Effector memory CD4-positive, alpha-beta T cell (primary cell): ENCODE measurements at places on chromosomes 2 and 18.

- DNase-seq, result no peak
Observed at GRCh38 chr2:124025171-124025580, at the start of gene CNTNAP5. TSS of gene CNTNAP5 (plus strand) at chr2:124025287. CDS start at chr2:124025651, 364 bp downstream.

DNA sequence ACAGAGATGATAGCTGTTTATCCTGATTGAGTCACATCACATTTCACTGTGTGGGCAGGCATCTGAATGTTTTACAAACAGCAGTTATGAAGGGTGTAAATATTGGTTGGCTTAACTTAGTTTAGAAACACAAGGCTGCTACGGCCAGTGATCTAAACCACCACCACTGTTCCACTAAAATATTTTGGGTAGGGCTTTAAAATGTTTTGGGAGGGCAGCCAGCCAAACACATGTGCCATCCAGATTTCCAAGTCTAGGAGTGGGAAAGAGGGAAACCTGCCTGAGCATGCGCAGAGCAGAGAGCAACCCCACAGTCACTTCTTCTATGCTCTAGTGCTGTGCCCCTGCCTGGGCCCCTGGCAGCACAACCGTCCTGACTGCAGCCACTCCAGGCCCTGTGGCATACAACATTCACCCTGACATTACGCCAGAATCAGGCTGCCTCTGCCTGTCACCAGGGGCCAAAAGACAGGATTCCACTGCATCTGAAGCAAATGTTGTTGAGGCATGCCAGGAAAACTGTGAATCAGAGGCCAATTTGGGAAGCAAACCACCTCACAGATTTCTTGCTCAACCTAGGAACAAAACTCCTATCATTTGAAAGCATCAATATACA, 74.8 kb upstream of the COL5A2 start:
- DNase-seq, result no peak

DNA sequence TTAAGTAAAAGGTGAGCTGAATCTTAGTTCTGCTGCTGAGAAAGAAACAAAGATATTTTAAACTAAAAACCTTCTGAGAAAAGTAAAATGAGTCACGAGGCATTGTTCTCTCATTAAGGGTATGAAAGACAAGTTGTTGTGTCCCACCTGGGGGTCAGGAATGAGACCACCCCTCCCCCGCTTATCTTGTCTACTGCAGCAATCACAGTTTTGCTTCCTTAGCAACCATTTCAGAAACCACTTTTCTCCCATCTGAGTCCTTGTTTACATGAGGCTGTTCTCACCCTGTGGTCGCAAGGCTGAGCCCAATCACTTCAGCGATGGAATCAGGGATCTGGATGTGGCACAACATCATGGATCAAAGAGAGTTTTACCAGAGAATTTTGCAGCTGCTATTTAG, 377.6 kb upstream of the NETO1 start:
- no peak for DNase-seq

DNA sequence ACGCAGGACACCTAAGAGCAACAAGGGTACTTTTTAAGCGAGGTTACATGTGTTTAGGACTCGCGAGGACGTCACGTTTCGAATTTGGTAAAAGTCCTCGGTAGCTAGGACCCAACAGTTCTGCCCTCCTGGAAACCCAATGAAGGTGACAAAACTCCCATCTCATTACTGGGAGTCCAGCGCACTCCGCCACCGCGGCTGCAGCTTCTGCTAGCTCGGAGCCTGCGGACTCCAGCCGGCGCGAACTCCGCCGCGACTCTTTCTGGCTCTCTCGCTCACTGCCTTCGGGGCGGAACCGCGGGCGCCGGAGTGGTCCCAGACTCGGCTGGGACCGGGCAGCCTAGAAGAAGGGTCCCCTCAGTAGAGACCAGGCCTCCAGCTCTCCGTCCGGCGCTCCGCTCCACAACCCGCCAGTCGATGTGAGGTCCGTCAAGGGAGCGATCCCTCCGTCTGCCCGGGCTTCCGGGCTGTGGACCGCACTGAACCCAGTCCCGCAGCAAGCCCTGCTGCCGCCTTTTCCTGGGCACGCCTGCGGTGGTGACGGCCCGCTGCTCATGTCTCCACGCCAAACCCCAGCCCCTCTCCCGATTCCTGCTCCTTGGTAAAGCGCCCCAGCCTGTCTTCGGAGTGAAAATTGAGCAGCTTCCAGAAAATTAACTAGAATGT, 3.0 kb upstream of the OSR1 start:
- no peak for DNase-seq

GRCh38 chr2:170502361-170503130, 212.6 kb upstream of the SP5 start:
- DNase-seq, result no peak

DNA sequence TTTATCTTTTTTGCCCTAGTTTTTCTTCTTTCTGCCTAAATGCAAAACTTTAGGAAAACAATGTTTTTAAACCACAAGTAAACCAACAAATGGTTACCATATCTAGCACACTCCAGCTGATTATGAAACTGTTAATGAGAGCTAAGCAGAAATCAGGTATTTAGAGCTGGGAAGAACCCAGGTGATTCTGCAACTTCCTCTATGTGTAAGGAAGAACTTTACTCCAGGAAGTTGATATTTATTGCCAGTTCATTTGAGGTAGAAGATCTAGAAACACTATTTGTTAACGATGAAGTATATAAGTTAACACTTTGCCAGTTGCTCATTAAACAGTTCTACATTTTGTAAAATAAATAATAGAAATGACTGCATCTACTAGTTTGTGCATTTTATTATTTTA, 409.7 kb downstream of the XIRP2 start:
- DNase-seq, result no peak

GRCh38 chr2:238487652-238488346, 61.1 kb downstream of the ASB1 start:
- no peak for DNase-seq

DNA sequence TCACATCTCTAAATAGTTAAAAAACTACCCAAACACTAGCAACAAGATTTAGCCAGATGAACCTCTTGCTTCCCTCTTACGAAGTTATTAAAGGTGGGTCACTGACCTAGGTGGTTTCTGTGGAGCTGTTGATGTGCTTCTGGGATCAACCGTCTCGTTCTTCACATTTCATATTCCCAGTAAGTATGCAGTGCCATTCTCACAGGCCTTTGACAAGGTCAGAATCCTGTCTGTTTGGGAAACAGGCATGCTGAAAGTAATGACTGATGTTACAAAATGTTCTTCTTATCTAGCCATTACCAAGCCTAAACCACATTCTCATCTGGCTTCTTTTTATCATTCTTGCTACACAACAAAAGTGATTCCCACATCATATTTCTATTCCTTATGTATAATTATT, 70.3 kb downstream of the WDR7 start:
- no peak for DNase-seq

GRCh38 chr2:226799976-226800940, 638 bp upstream of the IRS1 start:
- no peak for DNase-seq

- DNase-seq, result no peak
Observed at GRCh38 chr2:10395893-10396292, 52.2 kb downstream of the ODC1 start.

GRCh38 chr2:189676471-189676870, 2.0 kb downstream of the ANKAR start:
- no peak for DNase-seq

DNA sequence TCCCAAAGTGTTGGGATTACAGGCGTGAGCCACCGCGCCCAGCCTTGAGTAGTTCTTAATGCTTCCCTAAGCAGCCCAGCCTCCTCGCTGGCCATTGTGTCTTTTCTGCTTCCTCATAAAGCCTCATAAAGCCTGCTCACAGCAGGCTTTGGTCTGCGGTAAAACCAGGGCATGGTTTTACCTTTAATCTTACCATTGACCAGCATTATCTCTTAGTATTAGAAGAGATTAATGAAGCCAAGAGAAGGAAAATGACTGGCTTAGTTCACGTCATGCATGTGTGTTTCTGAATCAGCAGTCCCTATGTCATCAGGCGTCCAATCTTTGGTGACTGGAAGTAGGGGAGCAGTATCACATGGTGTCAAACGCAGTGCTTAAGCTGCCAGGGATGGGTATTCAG, 14.9 kb upstream of the CDCA7 start:
- no peak for DNase-seq

DNA sequence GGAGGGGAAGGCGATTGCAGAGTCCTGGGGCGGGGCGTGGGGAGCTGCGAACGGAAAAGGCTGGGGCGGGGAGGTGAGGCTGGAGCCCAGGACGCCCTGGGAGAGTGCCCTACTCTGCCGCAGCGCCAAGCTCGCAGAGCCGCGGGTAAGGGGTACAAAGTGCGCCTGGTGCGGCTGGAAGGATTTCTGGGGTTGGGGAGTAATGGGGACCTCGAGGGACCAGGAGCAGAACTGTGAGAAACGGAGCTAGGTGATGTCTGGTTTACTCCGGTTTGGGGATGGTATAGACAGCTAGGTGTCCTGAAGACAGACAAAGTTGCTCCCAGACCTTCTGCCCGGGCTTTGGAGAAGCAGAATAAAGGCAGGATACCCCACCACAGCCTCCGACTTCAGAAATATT, 718 bp upstream of the NXPH2 start:
- no peak for DNase-seq

GRCh38 chr2:12948231-12948960, 231.7 kb downstream of the TRIB2 start:
- DNase-seq, result no peak

GRCh38 chr2:155679647-155680046, 652.9 kb downstream of the NR4A2 start:
- DNase-seq, result no peak

- no peak for DNase-seq
Observed at GRCh38 chr2:88857951-88858411, 166.5 kb downstream of the RPIA start.

DNA sequence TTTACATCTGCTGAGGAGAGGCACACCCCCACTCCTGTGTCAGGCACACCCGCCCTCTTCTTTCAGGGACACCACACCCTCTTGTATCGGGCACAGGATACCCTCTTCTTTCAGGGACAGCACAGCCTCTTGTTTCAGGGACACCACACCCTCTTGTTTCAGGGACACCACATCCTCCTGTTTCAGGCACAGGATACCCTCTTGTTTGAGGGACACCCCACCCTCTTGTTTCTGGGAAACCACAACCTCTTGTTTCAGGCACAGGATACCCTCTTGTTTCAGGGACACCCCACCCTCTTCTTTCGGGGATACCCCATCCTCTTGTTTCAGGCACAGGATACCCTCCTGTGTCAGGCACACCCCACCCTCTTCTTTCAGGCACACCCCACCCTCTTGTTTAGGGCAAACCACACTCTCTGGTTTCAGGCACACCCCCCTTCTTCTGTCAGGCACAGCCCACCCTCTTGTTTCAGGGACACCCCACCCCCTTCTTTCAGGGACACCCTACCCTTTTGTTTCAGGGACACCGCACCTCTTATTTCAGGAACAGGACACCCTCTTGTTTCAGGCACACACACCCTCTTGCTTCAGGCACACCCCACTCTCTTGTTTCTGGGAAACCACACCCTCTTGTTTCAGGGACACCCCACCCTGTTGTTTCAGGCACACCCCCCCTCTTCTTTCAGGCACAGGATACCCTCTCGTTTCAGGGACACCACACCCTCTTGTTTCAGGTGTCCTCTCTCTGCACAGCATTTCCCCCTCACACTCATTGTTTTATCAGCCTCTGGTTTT, 96.2 kb downstream of the TPO start:
- DNase-seq, result no peak

GRCh38 chr2:112701052-112701451, 19.8 kb upstream of the NT5DC4 start:
- DNase-seq, result no peak

GRCh38 chr2:30466216-30466615, 19.2 kb downstream of the LCLAT1 start:
- DNase-seq, result no peak

- DNase-seq, result peak; percentile 47
Observed at GRCh38 chr2:197205585-197206215, 104.9 kb downstream of the ANKRD44 start.

GRCh38 chr18:55064760-55065159, 105.5 kb upstream of the CCDC68 start:
- DNase-seq, result no peak

DNA sequence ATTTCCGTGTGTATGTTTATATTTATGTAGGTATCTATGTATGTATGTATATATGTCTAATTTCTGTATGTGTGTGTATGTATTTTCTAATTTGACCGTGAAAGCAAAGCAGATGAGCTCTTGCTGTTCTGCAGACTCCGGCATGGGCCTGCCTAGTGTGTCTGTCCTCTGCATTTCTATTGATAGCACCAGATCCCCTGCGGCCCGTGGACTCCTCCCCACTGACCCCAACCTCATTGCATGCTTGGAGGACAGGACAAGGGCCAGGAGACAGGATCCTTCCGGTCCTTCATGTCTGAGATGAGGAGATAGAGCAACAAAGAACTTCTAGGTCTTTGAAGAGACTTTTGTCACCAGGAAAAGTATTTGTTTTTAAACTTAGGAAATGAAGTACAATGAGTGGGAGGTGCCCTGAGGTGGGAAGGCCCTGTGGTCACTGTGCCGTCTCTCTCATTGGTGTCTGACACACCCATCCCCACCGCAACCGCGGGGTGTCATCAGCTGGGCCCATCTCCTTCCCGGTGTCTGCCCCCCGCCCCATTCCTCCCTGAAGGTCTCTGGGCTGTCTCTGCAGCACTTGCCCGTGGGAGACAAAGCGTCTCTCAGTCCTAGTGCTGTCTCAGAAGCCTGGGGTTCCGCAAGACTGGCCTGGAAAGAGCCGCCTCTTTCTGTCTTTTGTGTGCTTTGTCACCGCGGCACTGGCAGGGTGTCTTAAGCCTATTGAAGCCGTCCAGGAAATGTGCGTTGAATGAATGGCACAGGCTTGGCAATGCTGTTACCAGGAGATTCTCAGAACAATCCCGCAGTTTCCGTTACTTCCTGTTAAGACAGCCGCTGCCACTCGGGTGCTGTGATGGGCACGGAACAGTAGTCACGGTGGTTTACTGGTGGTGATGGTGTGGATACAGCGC, 216.4 kb downstream of the AGAP1 start:
- DNase-seq, result no peak

- DNase-seq, result no peak
Observed at GRCh38 chr2:109320195-109320922, 191.4 kb downstream of the SH3RF3 start.

GRCh38 chr2:106570316-106570715, 83.2 kb downstream of the CD8B2 start:
- no peak for DNase-seq

DNA sequence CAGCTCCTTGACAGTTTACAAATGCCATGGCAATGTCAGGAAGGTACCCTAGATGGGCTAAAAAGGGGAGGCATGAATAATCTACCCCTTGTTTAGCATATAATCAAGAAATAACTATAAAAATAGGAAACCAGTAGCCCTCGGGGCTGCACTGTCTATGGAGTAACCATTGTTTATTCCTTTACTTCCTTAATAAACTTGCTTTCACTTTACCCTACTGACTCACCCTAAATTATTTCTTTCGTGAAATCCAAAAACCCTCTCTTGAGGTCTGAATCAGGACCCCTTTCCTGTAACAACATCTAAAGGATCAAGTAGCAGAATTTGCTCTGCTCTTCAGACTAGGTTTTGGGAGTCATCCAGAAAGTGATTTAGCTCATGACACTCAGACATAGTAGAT, 43.7 kb downstream of the CD8B2 start:
- no peak for DNase-seq

- no peak for DNase-seq
Observed at GRCh38 chr2:143357966-143358365, 228.7 kb downstream of the ARHGAP15 start.

- DNase-seq, result no peak
Observed at GRCh38 chr2:110955556-110955955, 165.2 kb upstream of the BCL2L11 start.

- DNase-seq, result no peak
Observed at GRCh38 chr2:134863446-134863845, 25.0 kb downstream of the ACMSD start.

- no peak for DNase-seq
Observed at GRCh38 chr2:232981767-232982360, 31.2 kb downstream of the NGEF start.
